GF-D8 (cell line): ENCODE measurements at places on chromosomes 7 and 10.

DNA sequence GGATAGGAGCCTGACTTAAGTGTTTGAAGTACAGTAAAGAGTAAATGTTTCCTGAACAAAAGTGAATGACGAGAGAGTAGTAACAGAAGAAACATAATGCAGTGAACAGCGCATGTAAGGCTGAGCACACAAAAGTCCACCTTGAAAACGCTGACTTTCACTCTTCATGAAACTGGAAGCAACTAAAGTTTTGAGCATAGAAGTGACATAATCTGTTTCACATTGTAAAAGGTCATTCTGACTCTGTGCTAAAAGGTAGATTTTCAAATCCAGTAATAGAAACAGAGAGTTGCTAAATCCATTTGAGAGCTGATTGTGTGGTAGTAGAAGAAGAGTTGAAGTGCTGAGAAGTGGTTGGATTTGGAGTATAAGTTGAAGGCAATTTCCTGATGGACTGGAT lies 1037.0 kb downstream of the CNTNAP2 start:
- DNase-seq = no peak

GRCh38 chr10:47223236-47223635 lies 76.8 kb upstream of the GDF10 start:
- no peak for DNase-seq

DNA sequence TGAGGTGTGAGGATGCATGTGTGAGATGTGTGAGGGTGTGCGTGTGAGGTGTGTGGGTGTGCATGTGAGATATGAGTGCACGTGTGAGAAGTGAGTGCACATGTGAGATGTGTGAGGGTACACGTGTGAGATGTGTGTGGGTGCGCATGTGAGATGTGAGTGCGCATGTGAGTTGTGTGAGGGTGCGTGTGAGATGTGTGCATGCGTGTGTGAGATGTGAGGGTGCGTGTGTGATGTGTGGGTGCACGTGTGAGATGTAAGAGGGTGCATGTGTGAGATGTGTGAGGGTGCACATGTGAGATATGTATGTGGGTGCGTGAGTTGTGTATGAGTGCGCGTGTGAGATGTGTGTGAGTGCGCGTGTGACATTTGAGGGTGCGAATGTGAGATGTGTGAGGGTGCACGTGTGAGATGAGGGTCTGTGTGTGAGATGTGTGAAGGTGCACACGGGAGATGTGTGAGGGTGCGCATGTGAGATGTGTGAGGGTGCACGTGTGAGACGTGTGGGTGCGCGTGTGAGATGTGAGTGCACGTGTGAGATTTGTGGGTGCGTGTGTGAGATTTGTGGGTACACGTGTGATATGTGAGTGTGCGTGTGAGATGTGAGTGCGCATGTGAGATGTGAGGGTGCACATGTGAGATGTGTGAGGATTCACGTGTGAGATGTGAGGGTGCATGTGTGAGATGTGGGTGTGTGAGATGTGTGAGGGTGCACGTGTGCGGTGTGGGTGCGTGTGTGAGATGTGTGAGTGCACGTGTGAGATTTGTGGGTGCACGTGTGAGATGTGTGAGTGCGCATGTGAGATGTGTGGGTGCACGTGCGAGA lies 30.5 kb downstream of the PPIF start:
- no peak for DNase-seq

DNA sequence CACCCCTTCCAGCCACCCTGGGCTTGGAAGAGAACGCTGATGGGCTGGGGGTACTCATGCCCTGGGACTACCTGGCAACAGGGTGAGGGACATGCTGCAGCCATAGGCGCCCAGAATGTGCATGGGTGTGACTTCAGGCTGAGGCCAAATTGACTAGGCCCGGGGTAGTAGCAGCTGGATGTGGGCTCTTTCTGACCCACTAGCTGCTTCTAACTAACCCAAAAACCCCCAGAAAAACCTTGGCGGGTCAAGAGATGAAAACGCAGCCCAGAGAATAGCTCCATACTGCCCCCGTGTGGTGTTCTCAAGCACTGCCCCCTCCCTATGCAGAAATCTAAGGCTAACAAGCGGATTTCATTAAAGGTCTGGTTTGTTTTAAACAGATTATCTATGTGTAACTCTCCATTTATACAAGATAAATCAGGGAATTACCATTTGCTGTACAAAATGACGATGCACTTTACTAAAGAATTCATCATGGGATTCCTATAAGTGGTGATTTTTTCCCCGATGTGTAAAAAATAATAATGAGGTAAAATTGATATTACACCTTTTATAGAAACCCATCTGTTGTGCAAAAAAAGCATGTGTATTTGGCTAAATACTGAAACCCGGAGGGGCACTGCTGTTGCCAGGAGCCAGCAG lies 4.2 kb downstream of the SMARCD3 start:
- no peak for DNase-seq

- no peak for DNase-seq
Observed at GRCh38 chr7:92622030-92622429, 31.8 kb upstream of the FAM133B start.

GRCh38 chr10:28965937-28966336 lies 288.6 kb downstream of the BAMBI start:
- DNase-seq = no peak

DNA sequence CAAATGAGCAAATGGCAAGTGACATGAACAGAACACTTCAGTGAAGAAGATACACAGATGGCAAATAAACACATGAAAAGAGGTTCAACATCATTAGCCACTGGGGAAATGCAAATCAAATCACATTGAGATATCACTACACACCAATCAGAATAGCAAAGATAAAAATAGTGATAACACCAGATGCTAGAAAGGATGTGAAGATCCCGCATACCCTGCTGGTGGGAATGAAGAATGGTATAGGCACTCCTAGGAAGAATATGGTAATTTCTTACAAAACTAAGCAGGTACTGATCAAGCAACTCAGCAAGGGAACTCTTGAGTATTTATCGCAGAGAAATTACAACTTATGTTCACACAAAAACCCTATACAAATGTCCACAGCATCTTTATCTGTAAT lies 11.2 kb downstream of the LAMB4 start:
- no peak for DNase-seq

GRCh38 chr7:145698526-145699262 lies 417.9 kb upstream of the CNTNAP2 start:
- no peak for DNase-seq

- peak; percentile 50 for DNase-seq
Observed at GRCh38 chr10:6140141-6140841, 51.5 kb downstream of the RBM17 start.

- DNase-seq = no peak
Observed at GRCh38 chr7:3246127-3246526, 54.9 kb upstream of the SDK1 start.

GRCh38 chr10:127990846-127991542 lies 84.1 kb downstream of the PTPRE start:
- DNase-seq = no peak

DNA sequence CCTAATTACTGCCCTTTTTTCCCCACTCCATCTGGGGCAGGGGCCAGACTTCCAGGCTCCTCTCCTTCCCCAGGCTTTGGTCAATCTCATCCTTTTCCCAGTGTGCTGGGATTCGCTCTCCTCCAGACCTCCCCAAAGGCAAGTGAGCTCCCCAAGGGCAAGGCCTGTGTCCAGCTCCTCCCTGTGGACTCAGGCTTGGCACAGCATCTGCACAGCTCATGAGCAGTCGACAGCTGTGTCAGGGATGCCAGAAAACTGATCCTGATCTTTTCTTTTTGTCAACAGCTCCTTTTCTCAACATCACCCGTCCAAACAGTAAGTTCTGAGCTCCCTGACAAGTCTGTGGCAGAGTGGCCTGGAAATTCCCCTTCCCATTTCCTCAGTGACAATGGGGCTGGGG lies 67.1 kb downstream of the C10orf120 start:
- DNase-seq = no peak

DNA sequence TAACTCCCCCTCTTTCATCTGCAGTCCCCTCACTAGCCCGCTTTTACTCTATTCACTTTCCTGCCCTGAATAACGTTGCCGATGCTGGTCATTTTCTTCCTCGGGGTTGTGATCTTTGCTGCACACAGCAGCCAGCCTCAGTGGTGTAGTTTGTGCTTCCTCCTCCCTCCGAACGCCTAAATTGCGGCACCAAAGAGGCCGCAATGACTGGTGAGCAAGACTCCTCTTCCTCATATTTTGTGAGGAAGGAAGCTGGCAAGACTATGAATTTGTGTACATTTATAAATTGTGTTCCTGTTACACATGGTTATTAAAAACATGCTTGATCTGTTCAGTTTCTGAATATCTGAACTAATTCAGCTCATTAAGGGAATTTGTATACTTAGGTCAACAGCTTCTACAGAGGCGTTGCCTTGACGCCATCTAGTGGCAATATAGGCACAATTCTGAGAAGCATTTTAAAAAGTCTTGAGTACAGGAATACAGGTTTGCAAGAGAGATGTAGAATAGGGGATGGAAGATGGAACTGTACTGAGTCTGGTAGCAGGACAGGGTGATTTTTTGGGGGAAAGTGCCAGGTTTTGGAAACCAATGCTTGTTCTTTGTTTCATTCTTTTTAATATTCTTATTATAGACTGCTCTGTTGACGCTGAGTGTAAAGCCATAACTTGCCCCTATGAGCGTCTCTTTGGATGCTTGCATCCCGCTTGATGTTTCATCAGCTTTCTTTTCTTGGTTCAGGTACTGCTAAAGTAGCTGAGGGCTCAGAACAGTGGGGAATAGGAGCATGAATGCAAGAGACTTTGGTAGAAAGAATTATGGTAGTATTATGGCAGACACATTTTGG lies 4.1 kb upstream of the TAS2R5 start:
- peak; percentile 28 for DNase-seq

DNA sequence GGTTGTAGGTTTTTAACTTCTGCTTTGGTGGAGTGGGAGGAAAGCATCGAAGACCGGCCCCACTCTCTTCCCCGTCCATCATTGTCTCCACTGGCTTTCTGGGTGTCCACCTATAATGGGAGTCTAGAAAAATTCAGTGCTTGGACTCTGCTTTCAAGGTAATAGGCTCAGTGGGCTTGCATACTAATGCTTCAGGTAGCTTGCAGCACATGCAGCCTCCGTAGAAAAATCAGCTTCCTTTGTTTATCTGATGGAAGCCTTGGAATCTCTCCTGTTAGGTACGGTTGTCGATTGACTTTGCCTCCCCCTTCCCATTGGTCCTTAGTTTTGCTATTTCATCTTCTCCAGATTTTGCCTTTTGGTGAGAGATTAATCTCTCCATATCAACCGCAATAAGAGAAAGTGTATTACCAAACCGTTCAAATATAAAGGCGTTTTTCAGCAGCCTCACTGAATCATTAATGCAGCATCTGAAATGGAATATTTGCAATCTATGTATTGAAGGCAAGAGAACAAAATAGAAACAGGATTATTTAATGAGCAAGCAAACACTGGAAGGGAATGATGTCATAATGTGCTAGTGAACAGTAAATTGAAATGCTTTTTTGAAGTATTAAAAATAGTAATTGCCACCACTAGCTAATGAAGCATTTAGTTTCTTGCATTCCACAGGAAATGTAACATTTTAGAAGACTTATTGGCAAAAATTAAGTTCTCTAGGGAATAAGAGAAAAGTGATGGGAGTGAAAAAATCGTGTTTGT lies 944 bp downstream of the AVL9 start:
- DNase-seq = no peak

DNA sequence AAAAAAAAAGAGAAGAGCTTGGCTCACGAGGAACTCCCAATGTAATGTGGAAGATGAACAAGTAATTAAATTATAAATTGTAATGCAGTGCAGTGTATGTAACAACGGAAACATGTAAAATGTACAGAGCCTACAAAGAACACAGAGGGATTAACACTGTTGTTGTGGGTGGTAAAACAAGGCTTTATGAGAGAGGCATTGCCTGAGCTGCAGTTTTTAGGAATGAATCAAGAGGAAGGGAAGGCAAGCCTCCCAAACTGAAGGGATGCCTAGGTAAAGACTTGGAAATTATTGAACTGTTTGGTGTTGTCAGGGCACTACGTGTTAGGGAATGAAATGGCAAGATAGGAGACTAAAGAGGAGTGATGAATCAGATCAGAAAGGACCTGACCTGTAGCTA lies 213.7 kb downstream of the HTR7 start:
- DNase-seq = no peak

- no peak for DNase-seq
Observed at GRCh38 chr10:51620131-51620530, 79.3 kb downstream of the CSTF2T start.

DNA sequence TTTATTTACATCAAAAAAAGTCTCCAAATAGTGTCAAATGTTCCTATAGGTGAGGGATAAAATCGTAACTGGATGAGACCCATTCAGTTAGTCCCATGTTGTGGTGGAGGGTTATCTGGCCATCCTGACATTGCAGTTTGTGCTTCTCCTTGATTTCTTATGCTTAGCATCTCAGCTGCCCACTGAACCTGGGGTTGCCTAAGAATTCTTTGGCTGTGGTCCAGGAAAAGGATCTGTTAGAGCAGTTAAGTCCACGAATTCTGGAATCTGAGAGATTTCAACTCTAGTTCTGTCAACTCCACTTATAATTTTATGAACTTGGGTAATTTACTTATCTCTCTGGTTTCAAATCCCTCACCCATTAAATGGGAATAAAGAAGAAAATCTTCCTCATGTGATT lies 1673.4 kb downstream of the REEP3 start:
- DNase-seq = no peak

- no peak for DNase-seq
Observed at GRCh38 chr7:92626281-92626809, 36.2 kb upstream of the FAM133B start.
